Skeletal muscle cell (primary cell): ENCODE measurements at places on chromosomes 4 and X.

DNA sequence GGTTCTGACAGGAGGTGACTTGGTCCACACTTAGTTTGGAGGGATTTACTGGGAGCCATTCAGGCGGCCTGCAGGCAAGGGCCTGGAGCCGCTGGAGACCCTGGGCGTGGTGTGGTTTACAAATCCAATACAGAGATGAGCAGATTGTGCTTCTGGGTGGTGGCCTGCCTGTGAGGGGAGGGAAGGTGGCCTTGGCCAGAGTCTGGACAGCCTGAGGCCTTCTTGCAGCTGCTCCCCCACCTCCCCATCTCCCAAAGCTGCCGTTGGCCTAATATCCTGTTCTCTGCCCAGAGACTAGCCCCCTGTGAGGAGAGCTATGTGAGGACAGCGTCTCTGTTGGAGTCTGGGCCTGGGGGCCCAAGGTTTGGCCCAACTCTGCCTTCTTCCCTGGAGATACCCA, 163.9 kb upstream of the MAMLD1 start:
- no peak for DNase-seq

- DNase-seq: no peak
Measured at GRCh38 chr4:85760511-85760910, 285.6 kb downstream of the ARHGAP24 start.

DNA sequence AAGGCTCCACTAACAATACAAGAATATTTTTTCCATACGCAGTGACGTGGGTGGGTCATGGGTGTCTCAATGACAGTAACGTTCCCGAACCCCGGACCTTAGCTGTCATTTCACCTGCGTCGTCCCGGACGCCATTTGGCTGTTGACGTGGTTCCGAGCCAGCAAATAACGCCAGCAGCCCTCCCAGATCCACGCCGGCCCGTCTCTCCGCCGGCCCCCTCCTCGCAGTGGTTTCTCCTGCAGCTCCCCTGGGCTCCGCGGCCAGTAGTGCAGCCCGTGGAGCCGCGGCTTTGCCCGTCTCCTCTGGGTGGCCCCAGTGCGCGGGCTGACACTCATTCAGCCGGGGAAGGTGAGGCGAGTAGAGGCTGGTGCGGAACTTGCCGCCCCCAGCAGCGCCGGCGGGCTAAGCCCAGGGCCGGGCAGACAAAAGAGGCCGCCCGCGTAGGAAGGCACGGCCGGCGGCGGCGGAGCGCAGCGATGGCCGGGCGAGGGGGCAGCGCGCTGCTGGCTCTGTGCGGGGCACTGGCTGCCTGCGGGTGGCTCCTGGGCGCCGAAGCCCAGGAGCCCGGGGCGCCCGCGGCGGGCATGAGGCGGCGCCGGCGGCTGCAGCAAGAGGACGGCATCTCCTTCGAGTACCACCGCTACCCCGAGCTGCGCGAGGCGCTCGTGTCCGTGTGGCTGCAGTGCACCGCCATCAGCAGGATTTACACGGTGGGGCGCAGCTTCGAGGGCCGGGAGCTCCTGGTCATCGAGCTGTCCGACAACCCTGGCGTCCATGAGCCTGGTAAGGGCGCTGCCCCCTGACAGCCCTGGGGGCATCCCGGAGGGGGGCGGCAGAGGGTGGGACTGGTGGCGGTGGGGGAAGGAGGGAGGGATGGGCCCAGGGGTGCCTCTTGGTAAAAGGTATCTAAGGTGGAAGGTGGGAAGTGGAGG, at the start of gene CPE:
Gene CPE (plus strand): TSS at position 264 of the 933 bp plus-strand sequence. CDS start 214 bp downstream, at position 478.
- no peak for DNase-seq

DNA sequence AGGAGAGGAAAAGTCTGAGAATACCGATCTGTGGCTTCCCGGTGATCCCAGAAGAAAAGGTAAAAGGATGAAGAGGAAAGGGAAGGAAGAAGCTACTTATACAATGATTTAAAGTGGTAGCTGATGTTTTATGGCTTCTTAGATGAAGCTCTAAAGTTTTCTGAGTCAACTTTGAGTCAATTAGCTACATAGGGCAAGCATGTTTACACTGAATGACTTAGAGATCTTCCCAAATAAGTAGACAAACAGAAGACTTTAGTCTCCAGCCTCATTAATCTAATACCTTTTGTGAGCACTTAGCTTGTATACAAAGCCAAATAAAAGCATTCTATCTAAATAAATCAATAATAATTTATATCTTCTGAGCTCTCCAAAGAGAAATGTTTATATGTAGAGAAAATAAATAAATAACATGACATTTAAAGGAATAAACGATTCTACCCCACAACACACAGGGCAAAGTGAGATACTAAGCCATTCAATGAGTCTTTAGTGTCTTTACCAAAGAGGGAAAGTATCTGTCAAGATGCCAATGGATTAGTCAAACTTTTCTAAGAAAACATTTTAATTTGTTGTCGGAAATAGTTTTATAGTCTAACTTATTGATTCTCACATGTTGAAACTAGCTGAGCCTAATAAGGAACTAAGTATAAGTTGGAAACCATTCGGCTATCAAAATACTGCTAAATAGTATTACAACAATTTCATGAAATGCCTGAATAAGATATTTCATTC, 46.0 kb upstream of the TMEM184C start:
- DNase-seq: no peak

- DNase-seq: no peak
Measured at GRCh38 chr4:77432717-77433417, 172.8 kb upstream of the CXCL13 start.

DNA sequence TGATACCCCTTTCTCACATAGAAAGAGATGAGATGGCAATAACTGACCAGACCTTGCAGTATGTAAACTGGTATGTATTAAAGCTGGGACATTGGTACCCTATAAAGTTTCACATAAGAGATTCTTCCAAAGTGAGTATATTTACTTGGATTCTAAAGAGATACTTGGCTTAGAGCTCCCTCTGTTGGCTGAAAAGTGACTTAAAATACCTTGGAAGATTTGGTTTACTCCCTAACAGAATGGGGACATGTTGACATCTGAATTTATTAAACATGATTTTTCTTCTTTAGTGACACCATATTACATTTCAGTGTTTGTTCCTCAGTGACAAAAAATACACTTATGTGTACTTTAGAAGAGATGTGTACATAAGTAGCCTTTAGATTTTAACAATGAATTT, 47.9 kb upstream of the RGN start:
- peak; percentile 10 for DNase-seq

GRCh38 chrX:23959781-23960180, 52.0 kb downstream of the CXorf58 start:
- no peak for DNase-seq

GRCh38 chrX:19742826-19743225, 144.6 kb downstream of the SH3KBP1 start:
- no peak for DNase-seq

GRCh38 chrX:25873196-25873595, 264.9 kb upstream of the MAGEB18 start:
- DNase-seq: peak; percentile 79
